Smooth muscle cell of the umbilical artery (primary cell): ENCODE measurements at places on chromosomes 12 and 14. TPM values are rescaled to one million over a fixed set of nuclear protein-coding genes. Genes with fewer than 3 reads are reported as not detected.

RHEBL1 gene
- total RNA-seq: 0.30 and 0.55 TPM in 2 replicates

DDHD1 gene
- total RNA-seq: 17.8 and 19.1 TPM in 2 replicates

CLEC4A gene
- 0.18 TPM in 1 of 2 replicates, not detected in the other for total RNA-seq

TMED8 gene
- total RNA-seq: 13.7 and 14.3 TPM in 2 replicates

PTHLH gene
- total RNA-seq: 3.2 and 13.4 TPM in 2 replicates

NOVA1 gene
- under 0.01 and 0.65 TPM in 2 replicates for total RNA-seq

C3AR1 gene
- total RNA-seq: 0.51 and 1.5 TPM in 2 replicates
